ENCODE measurements at places on chromosomes 5 and 9. TPM values are rescaled to one million over a fixed set of nuclear protein-coding genes. Genes with fewer than 3 reads are reported as not detected.

DNA sequence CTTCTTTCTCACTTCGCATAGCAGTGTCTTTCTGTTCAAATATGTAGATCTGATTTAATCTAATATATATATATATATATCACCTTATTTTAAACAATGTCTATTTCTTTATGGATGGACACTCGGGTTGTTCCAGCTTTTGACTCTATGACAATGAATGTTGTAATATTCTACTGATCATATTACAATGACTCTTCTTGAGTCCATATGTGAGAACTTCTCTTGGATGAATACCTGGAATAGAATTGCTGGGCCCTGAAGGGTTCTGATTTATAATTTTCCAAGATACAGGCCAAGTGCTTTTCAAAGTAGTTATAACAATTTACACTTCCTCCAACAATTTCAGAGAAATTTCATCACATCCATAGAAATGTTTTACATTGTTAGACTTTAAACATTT lies 28.8 kb downstream of the NTRK2 start:
- no peaks in the 10 kb centered on the region for H3K4me1 ChIP-seq
- no peak overlapping the region for H3K27ac ChIP-seq
- H3K36me3 ChIP-seq: no peaks in the 10 kb centered on the region
- H3K4me3 ChIP-seq: no peak overlapping the region
- H3K27me3 ChIP-seq: no peaks in the 10 kb centered on the region

GRCh38 chr5:113166261-113166660 lies 189.7 kb downstream of the DCP2 start:
- H3K27me3 ChIP-seq: no peaks in the 10 kb centered on the region
- no peak overlapping the region for H3K27ac ChIP-seq
- peaks cover 5% of the 10 kb centered on the region for H3K4me1 ChIP-seq
- H3K4me3 ChIP-seq: no peak overlapping the region
- no peak for DNase-seq

DNA sequence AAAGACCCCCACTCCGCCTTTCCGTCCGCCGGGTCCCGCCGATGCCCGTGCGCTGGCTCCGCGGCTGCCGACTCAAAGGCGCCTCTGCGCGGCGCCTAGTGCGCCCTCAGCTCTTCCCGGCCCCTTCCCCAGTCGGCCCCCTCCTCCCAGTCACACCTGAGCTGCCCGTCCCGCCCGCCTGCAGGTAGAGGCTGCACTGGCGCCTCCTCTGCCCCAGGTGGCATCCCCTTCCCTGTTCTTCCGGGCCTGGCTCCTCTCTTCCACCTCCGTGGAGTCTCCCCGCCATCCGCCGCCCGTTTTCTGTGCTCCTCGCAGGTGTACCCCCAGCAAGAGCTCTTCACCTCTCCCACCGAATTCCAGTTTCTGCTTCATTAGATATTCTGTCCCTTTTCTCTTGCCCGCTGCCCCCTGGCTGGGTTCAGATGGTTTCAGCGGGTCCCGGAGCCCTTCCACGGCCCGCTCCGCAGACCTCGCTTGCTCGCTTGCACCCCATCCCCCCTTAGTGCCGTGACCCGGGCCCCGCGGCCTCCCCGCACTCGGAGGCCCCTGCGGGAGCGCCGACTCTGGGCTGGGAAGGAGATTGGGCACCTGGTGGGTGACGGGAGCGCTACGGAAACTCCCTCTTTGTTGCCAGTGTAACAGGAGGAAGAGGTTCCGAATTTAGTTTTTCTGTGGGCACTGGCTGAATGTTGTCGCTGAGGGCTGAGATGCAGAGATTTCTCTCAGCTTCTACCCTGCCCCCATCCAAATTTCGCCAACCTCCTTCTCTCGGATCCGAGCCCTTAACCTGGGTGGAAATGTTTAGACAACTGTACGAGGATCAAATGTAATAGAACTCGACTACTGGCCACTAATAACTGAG lies 809 bp downstream of the SLC44A1 start:
- H3K4me3 ChIP-seq: peak overlapping the region; percentile 68
- H3K4me1 ChIP-seq: peaks cover 11% of the 10 kb centered on the region
- H3K27ac ChIP-seq: peak overlapping the region; percentile 86
- H3K36me3 ChIP-seq: no peaks in the 10 kb centered on the region
- DNase-seq: no peak
- no peaks in the 10 kb centered on the region for H3K27me3 ChIP-seq

ABCA2 gene
- 34.5 TPM for total RNA-seq

GRCh38 chr9:83444110-83444509 lies 94.1 kb downstream of the FRMD3 start:
- H3K27me3 ChIP-seq: no peaks in the 10 kb centered on the region
- H3K4me3 ChIP-seq: no peak overlapping the region
- H3K27ac ChIP-seq: no peak overlapping the region
- no peak for DNase-seq
- H3K36me3 ChIP-seq: no peaks in the 10 kb centered on the region
- H3K4me1 ChIP-seq: no peaks in the 10 kb centered on the region

CSF1R gene
- total RNA-seq: 93.1 TPM

TEX48 gene
- not detected for total RNA-seq

CDH10 gene
- total RNA-seq: 0.23 TPM

FAM169A gene
- total RNA-seq: 2.7 TPM

DNA sequence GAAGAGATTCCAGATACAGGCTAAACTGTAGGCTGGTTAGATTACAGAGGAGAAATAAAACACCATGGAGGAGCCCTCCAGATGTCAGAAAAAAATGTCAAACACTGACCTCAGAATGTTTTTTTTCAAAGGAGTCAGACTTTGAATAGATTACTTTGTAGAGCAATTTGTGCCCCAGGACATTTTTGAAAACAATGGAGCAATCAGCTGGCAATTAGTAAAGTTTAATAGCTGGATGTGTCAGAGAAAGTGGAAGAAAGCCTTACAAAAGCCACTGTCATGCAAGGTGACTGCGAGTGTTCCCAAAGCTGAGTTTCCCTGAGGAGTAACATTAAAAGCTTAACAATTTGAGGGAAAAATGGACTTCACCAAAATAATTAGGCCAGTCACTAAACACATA lies 417.8 kb upstream of the CTNND2 start:
- H3K27me3 ChIP-seq: no peaks in the 10 kb centered on the region
- H3K4me3 ChIP-seq: no peak overlapping the region
- H3K27ac ChIP-seq: no peak overlapping the region

RNF224 gene
- total RNA-seq: 0.15 TPM

DNA sequence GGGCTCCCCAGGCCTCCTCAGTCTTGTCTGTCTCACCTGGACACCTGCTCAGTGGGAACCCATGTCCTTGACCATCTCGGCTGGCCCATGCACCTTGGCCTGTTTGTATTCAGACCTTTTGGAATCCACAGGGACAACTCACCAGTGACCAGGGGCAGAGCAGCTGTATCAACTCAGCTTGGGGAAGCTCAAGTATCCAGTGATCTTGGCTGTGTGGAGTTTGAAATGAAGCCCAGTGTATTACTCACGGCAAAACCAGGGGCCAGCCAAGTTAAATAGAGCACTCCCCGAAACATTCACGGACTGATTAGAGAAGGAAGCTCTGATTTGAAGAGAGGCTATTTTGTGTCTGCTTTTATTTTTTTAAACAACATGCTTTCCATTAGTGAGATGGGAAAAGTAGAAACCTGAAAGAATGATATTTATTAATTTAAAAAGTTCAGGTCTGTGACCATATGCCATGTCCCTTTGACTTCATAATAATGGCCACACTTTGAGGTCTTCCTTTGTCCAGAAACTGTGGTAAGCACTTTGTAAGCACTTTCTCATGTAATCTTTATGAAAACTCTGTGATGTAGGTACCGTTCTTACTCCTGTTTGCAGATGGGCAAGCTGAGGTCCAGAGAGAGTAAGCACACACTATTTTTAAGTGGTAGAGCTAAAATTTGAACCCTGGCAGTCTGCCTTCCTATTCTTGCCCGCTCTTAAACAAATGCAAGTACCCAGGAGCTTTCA lies 656.5 kb downstream of the BNC2 start:
- H3K27me3 ChIP-seq: no peaks in the 10 kb centered on the region
- H3K4me1 ChIP-seq: no peaks in the 10 kb centered on the region
- no peak overlapping the region for H3K4me3 ChIP-seq
- peak; percentile 55 for DNase-seq
- no peaks in the 10 kb centered on the region for H3K36me3 ChIP-seq

DNA sequence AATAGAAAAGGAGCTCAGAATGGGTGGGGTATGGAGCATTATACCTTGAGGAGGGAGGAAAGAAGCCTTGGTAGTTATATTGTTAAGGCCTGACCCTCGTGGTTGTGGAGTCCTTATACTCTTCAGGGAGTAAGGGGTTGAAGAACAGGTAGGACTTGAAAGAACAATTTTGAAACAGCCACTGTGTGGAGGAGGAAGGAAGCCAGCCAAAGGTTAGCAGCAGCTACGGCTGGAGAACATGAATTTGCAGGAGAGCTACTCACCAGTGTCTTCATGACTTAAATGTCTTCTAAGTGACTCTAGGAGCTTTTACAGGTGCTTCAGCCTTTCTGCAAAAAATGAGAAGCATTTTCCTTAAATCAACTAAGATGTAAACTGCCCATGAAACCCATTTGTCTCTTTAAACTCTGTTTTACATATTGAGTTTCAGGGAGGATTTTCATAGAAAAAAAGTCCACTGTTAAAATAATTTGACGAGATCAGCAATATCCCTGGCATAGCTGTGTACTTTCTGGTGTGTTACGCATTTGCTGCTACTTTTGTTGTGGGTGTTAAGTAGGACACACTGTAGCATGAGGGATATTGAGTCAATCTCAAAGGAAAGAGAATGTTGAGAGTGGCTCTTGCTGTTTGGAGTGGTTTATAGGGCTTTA lies 110.6 kb upstream of the ELL2 start:
- H3K36me3 ChIP-seq: no peaks in the 10 kb centered on the region
- no peak overlapping the region for H3K27ac ChIP-seq
- peaks cover 3% of the 10 kb centered on the region for H3K4me1 ChIP-seq
- H3K4me3 ChIP-seq: no peak overlapping the region
- no peaks in the 10 kb centered on the region for H3K27me3 ChIP-seq

DNA sequence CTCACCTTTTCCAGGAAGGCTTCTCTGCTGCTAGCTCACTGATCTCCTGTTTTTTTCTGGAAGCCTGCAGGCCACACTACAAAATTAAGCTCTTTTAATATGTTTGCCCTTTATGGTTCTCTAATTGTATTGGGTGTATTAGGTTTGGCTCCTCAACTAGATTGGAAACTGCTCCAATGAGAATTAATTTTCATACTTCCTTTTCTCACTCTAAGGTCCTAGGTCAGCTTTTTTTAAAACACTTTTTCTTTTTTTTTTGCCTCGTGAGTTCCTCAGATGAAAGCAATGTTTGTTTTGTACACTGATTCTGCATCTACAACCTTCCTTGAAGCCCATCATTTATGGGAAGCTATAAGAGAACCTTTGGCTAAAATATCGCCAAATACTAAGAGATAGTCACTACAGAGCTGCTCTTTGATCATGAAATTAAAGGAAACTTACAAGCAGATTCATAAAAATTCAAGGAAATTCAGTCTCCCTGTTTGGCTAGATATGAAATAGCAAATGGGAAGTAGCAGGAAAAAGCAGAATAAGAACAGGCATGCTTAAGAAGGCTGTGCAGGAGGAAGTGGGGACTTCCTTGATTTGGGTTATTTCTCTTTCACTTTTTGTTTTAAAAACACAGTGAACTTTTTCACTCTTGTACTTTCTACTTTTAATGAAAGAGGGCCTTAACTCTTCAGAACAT lies 55.2 kb upstream of the FYB1 start:
- H3K36me3 ChIP-seq: no peaks in the 10 kb centered on the region
- no peaks in the 10 kb centered on the region for H3K27me3 ChIP-seq
- H3K27ac ChIP-seq: peak overlapping the region; percentile 96
- H3K4me3 ChIP-seq: peak overlapping the region; percentile 27
- no peaks in the 10 kb centered on the region for H3K4me1 ChIP-seq
- no peak for DNase-seq

PRDM9 gene
- total RNA-seq: not detected

DNA sequence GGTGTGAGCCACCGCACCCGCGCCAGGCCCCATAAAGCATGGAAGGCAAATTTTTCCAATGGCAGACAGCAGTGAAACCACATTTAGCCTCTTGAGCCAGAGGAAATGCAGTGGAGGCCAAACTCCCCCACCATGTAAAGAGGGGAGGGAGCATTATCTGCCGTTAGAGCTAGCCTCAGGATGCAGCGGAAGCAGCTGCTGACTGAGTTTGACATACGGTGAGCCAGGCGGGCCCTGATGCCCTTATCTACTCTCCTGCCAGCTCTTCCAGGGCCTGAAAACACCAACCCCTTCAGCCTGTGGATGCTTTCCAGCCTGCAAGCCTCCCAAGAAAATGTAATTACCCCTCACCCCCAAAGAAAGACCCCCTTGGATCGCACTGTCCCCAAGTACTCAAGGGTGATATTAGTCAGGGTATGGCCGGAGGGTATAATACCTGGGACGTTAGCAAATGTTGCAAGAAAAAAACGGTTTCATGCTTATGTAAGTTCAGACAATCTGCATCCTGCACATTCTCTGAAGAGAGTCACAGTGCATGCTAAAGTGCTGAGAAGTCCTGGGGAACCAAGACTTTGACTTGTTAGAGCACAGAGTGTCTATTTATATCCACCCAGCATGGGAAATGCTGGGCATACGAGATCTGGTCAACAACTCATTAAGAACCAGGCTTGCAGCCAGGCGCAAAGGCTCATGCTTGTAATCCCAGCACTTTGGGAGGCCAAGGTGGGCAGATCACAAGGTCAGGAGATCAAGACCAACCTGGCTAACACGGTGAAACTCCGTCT lies 11.3 kb upstream of the GGTA1 start:
- H3K4me1 ChIP-seq: no peaks in the 10 kb centered on the region
- DNase-seq: no peak
- no peak overlapping the region for H3K4me3 ChIP-seq

DNA sequence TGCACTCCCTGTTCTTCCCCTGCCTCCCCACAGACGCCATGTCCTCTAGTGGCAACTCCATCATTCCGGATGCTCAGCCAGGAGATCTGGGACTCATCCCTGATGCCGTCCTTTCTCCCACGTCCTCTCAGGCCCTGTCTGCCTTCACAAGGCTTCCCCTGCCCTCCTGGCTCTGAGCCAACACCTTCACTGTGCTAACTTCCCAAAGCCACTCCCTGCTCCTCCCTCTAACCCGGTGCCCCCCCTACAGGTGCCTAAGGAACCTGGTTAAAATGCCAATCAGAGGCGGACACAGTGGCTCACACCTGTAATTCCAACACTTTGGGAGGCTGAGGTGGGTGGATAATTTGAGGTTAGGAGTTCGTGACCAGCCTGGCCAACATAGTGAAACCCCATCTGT lies 67.6 kb downstream of the LMX1B start:
- no peak for DNase-seq

- no peak overlapping the region for H3K4me3 ChIP-seq
- no peak overlapping the region for H3K27ac ChIP-seq
- DNase-seq: no peak
These were observed 122.2 kb upstream of the TBCA start for GRCh38 chr5:77898385-77898784.

TMEM215 gene
- not detected for total RNA-seq

TNFSF8 gene
- total RNA-seq: 4.8 TPM

CDH12 gene
- total RNA-seq: not detected

PPP2R2B gene
- 1.5 TPM for total RNA-seq

OCLN gene
- total RNA-seq: 124 TPM

- H3K4me1 ChIP-seq: no peaks in the 10 kb centered on the region
- H3K27ac ChIP-seq: no peak overlapping the region
- no peaks in the 10 kb centered on the region for H3K27me3 ChIP-seq
- no peak overlapping the region for H3K4me3 ChIP-seq
These were observed 140.1 kb downstream of the COX7C start for GRCh38 chr5:86757824-86758223.

GRCh38 chr9:137494550-137495351 lies 35.6 kb upstream of the NSMF start:
- H3K36me3 ChIP-seq: no peaks in the 10 kb centered on the region
- no peak overlapping the region for H3K4me3 ChIP-seq
- H3K27me3 ChIP-seq: no peaks in the 10 kb centered on the region
- no peak overlapping the region for H3K27ac ChIP-seq
- no peak for DNase-seq
- no peaks in the 10 kb centered on the region for H3K4me1 ChIP-seq

GRCh38 chr9:113431191-113431590 lies 20.6 kb downstream of the C9orf43 start:
- no peak overlapping the region for H3K27ac ChIP-seq
- no peaks in the 10 kb centered on the region for H3K36me3 ChIP-seq

GHR gene
- 6.3 TPM for total RNA-seq

FRMD3 gene
- total RNA-seq: 3.7 TPM

All from left lung (tissue), 14 donors.